ENCODE measurements at places on chromosomes 1 and 21. TPM values are rescaled to one million over a fixed set of nuclear protein-coding genes. Genes with fewer than 3 reads are reported as not detected.

The KCND3 gene
- total RNA-seq, result 0.94 TPM

DNA sequence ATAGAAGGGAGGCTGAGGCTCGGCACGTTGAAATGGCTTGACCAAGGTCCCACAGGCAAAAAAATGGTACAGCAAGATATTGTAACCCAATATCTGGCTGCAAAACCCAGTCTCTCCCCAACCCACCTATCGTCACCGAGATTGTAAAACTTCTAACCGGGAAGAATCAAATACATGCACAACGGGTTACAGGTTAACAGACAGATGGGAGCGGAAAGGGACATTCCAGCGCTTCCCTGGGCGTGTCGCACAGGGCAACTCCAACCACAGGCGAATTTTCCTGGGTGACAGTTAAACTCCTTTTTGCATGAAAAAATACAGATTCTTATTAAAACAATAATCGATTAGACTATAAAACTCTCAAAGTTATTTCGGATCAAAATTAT is 31.8 kb upstream of the JUN start:
- no peaks in the 10 kb centered on the region for H3K36me3 ChIP-seq
- H3K4me3 ChIP-seq, result peak overlapping the region; percentile 58
- H3K4me1 ChIP-seq, result peaks cover 10% of the 10 kb centered on the region
- peak overlapping the region; percentile 93 for H3K27ac ChIP-seq

- no peak overlapping the region for H3K4me3 ChIP-seq
- no peak overlapping the region for H3K27ac ChIP-seq
- no peaks in the 10 kb centered on the region for H3K36me3 ChIP-seq
- H3K4me1 ChIP-seq, result no peaks in the 10 kb centered on the region
Observed at GRCh38 chr1:115811140-115811828, 29.6 kb downstream of the NHLH2 start.

The SAMD11 gene
- 2.4 TPM for total RNA-seq

DNA sequence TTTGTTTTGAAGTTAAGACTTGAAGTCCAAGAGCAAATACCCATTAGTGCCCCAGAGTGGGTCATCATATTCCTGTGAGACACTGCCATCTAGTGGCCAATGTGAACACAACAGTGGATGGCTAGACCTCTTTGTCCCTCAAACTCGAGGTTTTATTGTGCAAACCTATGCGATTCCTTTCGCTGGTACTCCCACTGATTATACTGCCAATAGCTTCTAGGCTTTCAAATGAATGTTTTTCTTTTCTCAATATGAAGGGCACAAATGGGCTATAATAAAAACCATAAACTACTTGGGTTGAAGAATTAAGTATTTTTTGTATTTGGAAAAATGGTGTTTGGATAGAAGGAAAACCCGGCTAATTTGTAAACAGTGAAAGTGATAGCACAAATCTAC is 100.4 kb upstream of the ZNF281 start:
- no peak overlapping the region for H3K27ac ChIP-seq
- DNase-seq, result no peak
- no peak overlapping the region for H3K4me3 ChIP-seq
- no peaks in the 10 kb centered on the region for H3K27me3 ChIP-seq
- H3K36me3 ChIP-seq, result no peaks in the 10 kb centered on the region

DNA sequence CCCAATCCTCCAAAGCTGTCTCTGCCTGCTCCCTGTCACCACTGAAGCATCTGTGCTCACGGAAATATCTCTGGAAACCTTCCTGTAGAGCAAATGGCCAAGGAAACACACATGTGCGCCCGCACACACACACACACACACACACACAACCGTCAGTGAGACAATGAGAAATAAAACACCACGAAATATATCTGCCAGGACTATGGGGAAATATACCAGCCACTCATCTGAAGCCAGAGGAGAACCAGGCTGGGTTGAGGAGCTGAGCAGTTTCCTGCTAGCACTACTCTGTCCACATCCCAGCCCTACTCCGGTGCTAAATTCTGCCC is 25.1 kb upstream of the PLXNA2 start:
- DNase-seq, result no peak
- H3K4me1 ChIP-seq, result no peaks in the 10 kb centered on the region
- no peaks in the 10 kb centered on the region for H3K36me3 ChIP-seq
- H3K27ac ChIP-seq, result no peak overlapping the region
- H3K27me3 ChIP-seq, result no peaks in the 10 kb centered on the region

GRCh38 chr21:46100906-46101305 is 3.0 kb downstream of the COL6A2 start:
- no peaks in the 10 kb centered on the region for H3K36me3 ChIP-seq
- no peak overlapping the region for H3K27ac ChIP-seq
- no peak for DNase-seq
- peaks cover 17% of the 10 kb centered on the region for H3K27me3 ChIP-seq

The CHIA gene
- total RNA-seq, result not detected

The TATDN3 gene
- total RNA-seq, result 18.9 TPM
